Heart right ventricle (tissue), 16 donors: ENCODE measurements at places on chromosomes 4 and X. TPM values are rescaled to one million over a fixed set of nuclear protein-coding genes. Genes with fewer than 3 reads are reported as not detected.

Gene CT83
- total RNA-seq = not detected

DNA sequence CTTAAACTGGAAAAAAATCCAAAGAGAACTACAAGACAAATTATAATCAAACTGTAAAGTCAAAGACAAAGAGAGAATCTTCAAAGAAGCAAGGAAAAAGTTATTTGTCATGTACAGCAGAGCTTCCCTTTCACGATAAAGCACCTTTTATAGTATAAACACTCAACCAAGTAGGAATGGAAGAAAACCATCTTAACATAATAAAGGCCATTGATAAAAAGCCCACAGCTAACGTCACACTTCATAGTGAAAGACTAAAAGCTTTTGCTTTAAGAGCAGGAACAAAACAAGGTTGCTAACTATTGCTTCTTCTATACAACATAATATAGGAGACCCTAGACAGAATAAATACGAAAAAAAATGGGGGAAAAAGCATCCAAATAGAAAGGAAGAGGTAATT, 595.7 kb upstream of the POU3F4 start:
- no peak for DNase-seq
- no peak overlapping the region for H3K4me3 ChIP-seq
- H3K27me3 ChIP-seq = no peaks in the 10 kb centered on the region
- H3K36me3 ChIP-seq = no peaks in the 10 kb centered on the region
- no peak overlapping the region for H3K27ac ChIP-seq

GRCh38 chr4:14646831-14647230, 355.4 kb upstream of the CPEB2 start:
- no peak overlapping the region for H3K4me3 ChIP-seq
- no peak for DNase-seq
- H3K27ac ChIP-seq = no peak overlapping the region
- H3K4me1 ChIP-seq = no peaks in the 10 kb centered on the region
- H3K36me3 ChIP-seq = no peaks in the 10 kb centered on the region
- H3K27me3 ChIP-seq = no peaks in the 10 kb centered on the region

DNA sequence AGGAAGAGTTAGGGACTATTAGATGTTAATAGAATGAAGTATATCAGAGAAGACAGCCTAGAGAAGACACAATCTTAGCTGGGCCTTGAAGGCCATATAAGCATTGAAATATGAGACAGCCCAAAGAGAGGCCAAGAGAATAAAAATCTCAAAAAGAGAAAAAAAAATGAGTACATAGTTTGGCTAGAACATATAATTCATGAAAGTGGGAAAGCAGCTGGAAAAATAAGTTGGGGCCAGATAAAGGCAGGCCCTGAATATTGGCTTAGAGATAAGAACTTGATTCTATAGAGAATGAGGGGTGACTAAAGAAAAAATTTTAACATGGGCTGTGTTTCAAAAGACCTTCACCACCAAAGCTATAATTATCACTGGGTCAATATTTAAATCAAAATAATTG, 7.4 kb upstream of the UTP3 start:
- H3K36me3 ChIP-seq = no peaks in the 10 kb centered on the region
- H3K27ac ChIP-seq = no peak overlapping the region
- H3K4me1 ChIP-seq = no peaks in the 10 kb centered on the region
- no peak for DNase-seq
- no peaks in the 10 kb centered on the region for H3K27me3 ChIP-seq

DNA sequence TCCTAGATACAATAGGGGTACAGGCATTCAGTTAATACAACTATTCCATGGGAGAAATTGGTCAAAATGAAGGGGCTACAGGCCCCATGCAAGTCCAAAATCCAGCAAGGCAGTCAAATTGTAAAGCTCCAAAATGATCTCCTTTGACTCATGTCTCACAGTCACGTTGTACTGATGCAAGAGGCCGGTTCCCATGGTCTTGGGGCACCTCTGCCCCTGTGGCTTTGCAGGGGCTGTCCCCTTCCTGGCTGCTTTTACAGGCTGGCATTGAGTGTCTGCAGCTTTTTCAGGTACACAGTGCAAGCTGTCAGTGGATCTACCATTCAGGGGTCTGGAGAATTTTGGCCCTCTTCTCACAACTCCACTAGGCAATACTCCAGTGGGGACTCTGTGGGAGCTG, 12.5 kb upstream of the ASIC5 start:
- no peaks in the 10 kb centered on the region for H3K27me3 ChIP-seq
- H3K27ac ChIP-seq = no peak overlapping the region
- no peak overlapping the region for H3K4me3 ChIP-seq
- no peaks in the 10 kb centered on the region for H3K4me1 ChIP-seq
- no peaks in the 10 kb centered on the region for H3K36me3 ChIP-seq
